ENCODE measurements at places on chromosomes 16 and 17.

DNA sequence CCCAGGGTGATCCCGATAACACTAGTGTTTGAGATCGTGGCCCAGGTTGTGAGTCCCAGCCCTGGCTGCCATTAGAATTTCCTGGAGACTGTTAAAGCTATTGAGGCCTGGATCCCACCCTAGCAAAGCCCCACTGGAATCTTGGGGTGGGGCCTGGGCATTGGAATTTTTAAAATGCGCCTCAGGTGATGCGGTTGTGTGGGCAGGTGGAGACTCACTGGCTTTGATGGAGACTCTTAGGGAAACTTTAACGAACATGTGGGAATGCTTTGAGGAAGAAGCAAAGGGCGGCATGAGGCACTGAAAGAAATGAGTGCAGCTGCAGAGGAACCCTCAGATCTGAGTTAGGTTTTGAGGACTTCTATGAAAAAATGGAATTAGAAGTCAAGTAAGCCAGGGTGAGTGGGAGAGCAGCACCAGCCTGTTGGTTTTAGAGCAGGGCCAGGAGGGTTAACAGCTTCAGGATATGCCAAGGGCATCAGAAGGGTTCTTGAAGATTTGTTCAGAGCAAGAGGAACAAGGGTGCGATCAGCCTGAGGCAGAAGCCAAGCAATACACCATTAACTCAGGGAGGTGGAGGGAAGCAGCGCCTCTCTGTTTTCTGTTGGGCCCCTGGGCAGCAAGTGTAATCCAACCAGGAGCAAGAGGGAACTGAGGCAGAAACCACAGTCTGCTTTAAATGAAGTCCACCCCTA lies 42.5 kb downstream of the KSR1 start:
- H3K4me1 ChIP-seq, result peaks cover 45% of the 10 kb centered on the region
- no peaks in the 10 kb centered on the region for H3K27me3 ChIP-seq
- no peak overlapping the region for H3K4me3 ChIP-seq
- DNase-seq, result no peak
- H3K27ac ChIP-seq, result no peak overlapping the region

DNA sequence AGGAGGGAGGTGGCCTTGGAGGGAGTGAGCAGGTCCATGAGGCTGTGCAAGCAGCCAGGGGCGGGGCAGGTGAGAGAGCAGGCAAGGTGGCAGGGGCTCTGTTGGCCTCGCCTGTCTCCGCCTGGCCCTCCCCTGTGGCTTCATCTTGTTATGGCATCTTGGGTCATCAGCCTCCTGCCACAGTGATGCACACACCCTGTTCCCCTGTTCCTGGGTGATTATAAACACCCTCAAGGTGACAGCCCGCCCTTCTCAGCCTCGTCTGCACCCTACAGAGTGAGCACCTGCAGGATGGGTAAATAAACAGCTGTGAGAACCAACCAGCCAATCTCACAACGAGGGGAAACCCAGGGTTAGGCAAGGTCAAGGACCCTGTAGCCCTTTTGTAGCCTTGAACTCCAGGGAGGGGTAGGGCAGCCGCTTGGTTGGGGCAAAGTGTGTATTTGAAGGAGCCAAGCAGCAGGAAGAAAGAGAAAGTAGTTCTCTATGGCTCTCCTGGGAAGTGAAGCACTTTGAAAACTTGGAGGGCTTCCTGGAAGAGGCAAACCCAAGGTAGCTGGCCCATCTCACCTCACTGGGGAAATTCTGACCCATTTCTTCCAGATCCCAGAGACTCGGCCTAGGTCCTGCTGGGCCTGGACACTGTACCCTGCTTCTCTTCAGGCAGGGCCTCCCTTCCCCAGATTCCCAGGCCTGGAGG lies 60.6 kb downstream of the NT5M start:
- H3K27ac ChIP-seq, result no peak overlapping the region
- H3K36me3 ChIP-seq, result no peaks in the 10 kb centered on the region
- DNase-seq, result no peak
- no peaks in the 10 kb centered on the region for H3K4me1 ChIP-seq
- no peaks in the 10 kb centered on the region for H3K27me3 ChIP-seq
- peak overlapping the region; percentile 31 for H3K4me3 ChIP-seq

DNA sequence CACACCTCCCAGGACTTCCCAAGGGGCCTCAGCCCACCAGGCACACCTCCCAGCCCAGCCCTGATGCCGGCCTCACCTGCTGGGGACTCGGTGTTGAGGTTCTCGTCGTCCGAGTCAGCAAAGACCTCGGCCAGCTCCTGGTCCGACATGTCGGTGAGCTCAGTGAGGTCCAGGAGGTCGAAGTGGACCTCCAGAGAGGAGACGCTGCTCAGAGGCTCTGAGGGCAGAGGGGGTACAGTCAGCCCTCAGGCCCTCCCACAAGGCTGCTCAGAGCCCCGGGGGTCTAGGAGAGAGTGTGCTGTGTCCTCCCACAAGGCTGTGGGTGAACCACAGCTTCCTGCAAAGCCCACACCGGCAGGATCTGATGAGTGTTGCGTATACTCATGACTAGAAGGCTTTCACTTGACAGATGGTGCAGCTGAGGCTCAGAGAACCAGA lies 10.5 kb downstream of the DBNDD1 start:
- H3K27ac ChIP-seq, result no peak overlapping the region
- DNase-seq, result no peak
- peaks cover 2% of the 10 kb centered on the region for H3K4me1 ChIP-seq
- peaks cover 14% of the 10 kb centered on the region for H3K27me3 ChIP-seq

DNA sequence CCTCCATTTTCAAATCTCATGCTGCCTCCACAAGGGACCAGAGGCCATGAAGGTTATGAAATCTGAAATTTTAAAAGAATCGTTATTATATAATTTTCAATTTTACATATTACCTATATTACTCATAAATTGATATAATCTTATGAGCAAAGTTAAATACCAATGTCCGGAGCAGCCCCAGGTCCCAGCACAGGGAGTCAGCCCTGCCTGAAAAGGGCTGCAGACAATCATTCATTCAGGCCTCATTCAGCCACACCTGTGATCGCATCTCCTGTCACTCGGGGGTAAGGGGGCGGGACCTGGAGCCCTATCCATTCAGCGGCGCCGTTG lies 172.5 kb downstream of the AHSP start:
- H3K27ac ChIP-seq, result no peak overlapping the region
- DNase-seq, result no peak
- peaks cover 22% of the 10 kb centered on the region for H3K36me3 ChIP-seq

DNA sequence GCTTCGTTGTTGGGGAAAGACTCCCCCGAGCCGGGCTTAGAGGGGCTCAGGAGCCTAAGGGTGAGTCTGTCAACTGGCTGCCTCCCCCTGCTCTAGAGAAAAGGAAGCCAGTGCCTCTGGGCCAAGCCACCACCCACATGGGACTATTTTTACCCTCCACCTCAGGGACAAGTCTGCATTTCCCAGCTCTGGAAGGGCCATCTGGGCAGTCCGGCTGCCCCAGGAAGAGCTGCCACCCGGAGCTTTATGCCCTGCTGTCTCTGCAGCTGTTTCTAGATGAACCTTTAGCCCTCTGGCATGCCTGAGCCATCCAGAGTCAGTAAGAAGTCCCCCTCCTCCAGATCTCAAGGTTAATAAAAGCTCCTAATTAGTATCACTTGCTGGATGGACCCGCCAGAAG lies 5.3 kb upstream of the RPRML start:
- H3K36me3 ChIP-seq, result no peaks in the 10 kb centered on the region
- peaks cover 2% of the 10 kb centered on the region for H3K4me1 ChIP-seq
- no peak overlapping the region for H3K27ac ChIP-seq
- H3K4me3 ChIP-seq, result no peak overlapping the region
- peaks cover 38% of the 10 kb centered on the region for H3K27me3 ChIP-seq
- DNase-seq, result no peak

- DNase-seq, result peak; percentile 1
- H3K4me1 ChIP-seq, result no peaks in the 10 kb centered on the region
- H3K4me3 ChIP-seq, result no peak overlapping the region
- no peaks in the 10 kb centered on the region for H3K36me3 ChIP-seq
- H3K27me3 ChIP-seq, result no peaks in the 10 kb centered on the region
Observed at GRCh38 chr17:51869387-51869786, 289.1 kb downstream of the CA10 start.

- H3K4me1 ChIP-seq, result peaks cover 41% of the 10 kb centered on the region
- DNase-seq, result peak; percentile 79
- no peaks in the 10 kb centered on the region for H3K27me3 ChIP-seq
- no peaks in the 10 kb centered on the region for H3K36me3 ChIP-seq
- H3K27ac ChIP-seq, result no peak overlapping the region
- H3K4me3 ChIP-seq, result no peak overlapping the region
Observed at GRCh38 chr16:85286951-85287814, 174.9 kb upstream of the CIBAR2 start.

- no peaks in the 10 kb centered on the region for H3K27me3 ChIP-seq
- peak overlapping the region; percentile 61 for H3K27ac ChIP-seq
- H3K4me3 ChIP-seq, result peak overlapping the region; percentile 96
- H3K4me1 ChIP-seq, result peaks cover 12% of the 10 kb centered on the region
Observed at GRCh38 chr16:25256695-25257469, 763 bp downstream of the ZKSCAN2 start.

GRCh38 chr16:85359147-85359822 lies 247.0 kb upstream of the CIBAR2 start:
- no peaks in the 10 kb centered on the region for H3K27me3 ChIP-seq
- no peak overlapping the region for H3K4me3 ChIP-seq
- H3K36me3 ChIP-seq, result peaks cover 4% of the 10 kb centered on the region
- DNase-seq, result peak; percentile 79
- peaks cover 50% of the 10 kb centered on the region for H3K4me1 ChIP-seq
- no peak overlapping the region for H3K27ac ChIP-seq

DNA sequence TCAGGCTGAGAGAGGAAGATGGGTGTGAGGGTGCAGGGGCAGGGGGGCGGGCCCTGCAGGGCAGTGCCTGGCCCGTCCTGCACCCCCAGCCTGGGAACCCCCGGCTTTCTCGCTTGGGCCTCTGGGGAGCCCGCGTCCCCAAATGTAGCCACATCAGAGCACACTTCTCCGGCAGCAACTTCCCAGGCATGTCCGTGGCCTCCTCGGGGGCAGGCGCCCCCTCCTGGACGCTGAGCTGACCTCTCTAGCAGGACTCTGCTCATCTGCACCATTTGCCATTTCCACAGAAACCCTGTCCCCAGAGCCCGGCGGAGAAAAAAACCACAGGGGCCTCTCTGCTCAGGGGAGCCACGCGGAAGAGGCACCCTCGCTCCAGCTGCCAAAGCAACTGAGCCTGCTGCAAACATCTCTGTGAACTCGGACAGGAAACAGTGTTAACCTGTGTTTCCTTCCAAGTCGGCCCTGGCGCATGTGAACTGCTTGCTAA lies 63.4 kb downstream of the KLHDC4 start:
- no peak overlapping the region for H3K27ac ChIP-seq
- peak; percentile 36 for DNase-seq
- H3K27me3 ChIP-seq, result no peaks in the 10 kb centered on the region
- peaks cover 11% of the 10 kb centered on the region for H3K36me3 ChIP-seq
- H3K4me1 ChIP-seq, result peaks cover 8% of the 10 kb centered on the region
- no peak overlapping the region for H3K4me3 ChIP-seq

DNA sequence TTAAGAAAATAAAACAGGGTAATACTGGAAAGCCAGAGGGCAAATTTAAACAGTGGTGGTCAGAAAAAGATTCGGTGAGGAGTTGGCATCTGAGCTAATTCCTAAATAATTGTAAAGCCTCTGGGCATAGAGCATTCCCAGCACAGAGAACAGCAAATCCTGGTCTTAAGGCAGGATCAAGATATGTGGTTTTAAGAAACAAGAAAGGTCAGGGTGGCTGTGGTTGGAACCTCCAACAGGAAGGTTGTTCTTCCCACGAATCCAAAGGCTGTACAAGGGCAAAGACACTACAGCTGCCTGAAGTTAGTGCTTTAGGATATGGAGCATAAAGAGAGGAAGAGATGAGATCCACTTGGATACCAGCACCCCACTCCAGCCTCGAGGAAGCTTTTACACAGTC lies 114.6 kb downstream of the ZNF18 start:
- H3K4me1 ChIP-seq, result no peaks in the 10 kb centered on the region
- no peak overlapping the region for H3K4me3 ChIP-seq

- H3K4me3 ChIP-seq, result no peak overlapping the region
- no peaks in the 10 kb centered on the region for H3K27me3 ChIP-seq
- peak; percentile 82 for DNase-seq
- H3K36me3 ChIP-seq, result no peaks in the 10 kb centered on the region
- H3K4me1 ChIP-seq, result peaks cover 5% of the 10 kb centered on the region
Observed at GRCh38 chr16:29710227-29711219, 31.5 kb downstream of the QPRT start.

DNA sequence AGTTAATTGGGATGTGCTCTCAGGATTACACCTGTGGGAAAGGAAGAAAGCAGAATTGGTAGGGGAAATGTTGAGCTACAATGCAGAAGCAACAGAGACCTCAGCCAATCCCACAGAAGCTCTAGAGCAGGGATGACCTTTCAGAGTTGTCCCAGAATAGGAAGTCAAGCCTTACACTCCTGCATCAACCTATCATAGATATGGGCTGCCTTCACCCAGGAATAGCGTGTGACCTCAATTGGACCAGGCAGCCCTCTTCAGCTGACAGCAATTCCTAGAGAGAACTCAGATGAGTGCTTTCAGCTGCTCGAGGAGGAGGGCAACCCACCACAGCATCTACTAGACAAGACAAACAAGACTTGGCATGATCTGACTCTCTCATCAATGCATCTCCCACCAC lies 189.7 kb downstream of the TMEM132E start:
- no peaks in the 10 kb centered on the region for H3K27me3 ChIP-seq
- H3K4me3 ChIP-seq, result no peak overlapping the region
- no peaks in the 10 kb centered on the region for H3K4me1 ChIP-seq
- H3K27ac ChIP-seq, result no peak overlapping the region

DNA sequence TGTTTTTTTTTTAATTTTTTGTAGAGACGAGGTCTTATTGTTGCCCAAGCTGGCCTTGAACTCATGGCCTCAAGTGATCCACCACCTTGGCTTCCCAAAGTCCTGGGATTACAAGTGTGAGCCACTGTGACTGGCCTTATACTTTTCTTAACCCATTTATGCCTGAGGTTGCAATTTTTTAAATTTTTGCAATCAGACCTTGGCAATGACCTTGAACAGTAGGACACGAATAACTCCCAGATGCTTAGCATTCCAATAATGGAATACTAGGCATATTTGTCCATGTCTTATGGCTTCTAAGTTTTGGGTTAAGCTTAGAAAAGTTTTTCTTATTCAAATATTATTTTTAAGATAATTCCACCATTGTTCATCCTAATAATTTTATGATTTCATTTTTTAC lies 28.3 kb upstream of the TMEM97 start:
- peak overlapping the region; percentile 3 for H3K27ac ChIP-seq
- no peaks in the 10 kb centered on the region for H3K36me3 ChIP-seq
- peaks cover 1% of the 10 kb centered on the region for H3K4me1 ChIP-seq
- no peak overlapping the region for H3K4me3 ChIP-seq
- H3K27me3 ChIP-seq, result no peaks in the 10 kb centered on the region
- DNase-seq, result no peak

- H3K4me3 ChIP-seq, result no peak overlapping the region
- DNase-seq, result peak; percentile 64
- H3K36me3 ChIP-seq, result no peaks in the 10 kb centered on the region
- peaks cover 23% of the 10 kb centered on the region for H3K4me1 ChIP-seq
- H3K27ac ChIP-seq, result peak overlapping the region; percentile 86
- no peaks in the 10 kb centered on the region for H3K27me3 ChIP-seq
Observed at GRCh38 chr16:19810817-19811731, 73.6 kb downstream of the GPRC5B start.

GRCh38 chr17:16155536-16155935 lies 59.8 kb downstream of the NCOR1 start:
- H3K4me1 ChIP-seq, result no peaks in the 10 kb centered on the region
- no peak for DNase-seq
- H3K36me3 ChIP-seq, result peaks cover 73% of the 10 kb centered on the region
- no peaks in the 10 kb centered on the region for H3K27me3 ChIP-seq
- no peak overlapping the region for H3K27ac ChIP-seq

GRCh38 chr16:88764080-88764479 lies 20.9 kb downstream of the PIEZO1 start:
- DNase-seq, result no peak
- H3K36me3 ChIP-seq, result peaks cover 11% of the 10 kb centered on the region
- H3K4me1 ChIP-seq, result peaks cover 85% of the 10 kb centered on the region
- H3K27ac ChIP-seq, result no peak overlapping the region
- H3K27me3 ChIP-seq, result no peaks in the 10 kb centered on the region
